Left colon (tissue), 2 donors: ENCODE measurements at places on chromosomes 5 and 9. TPM values are rescaled to one million over a fixed set of nuclear protein-coding genes. Genes with fewer than 3 reads are reported as not detected.

DNA sequence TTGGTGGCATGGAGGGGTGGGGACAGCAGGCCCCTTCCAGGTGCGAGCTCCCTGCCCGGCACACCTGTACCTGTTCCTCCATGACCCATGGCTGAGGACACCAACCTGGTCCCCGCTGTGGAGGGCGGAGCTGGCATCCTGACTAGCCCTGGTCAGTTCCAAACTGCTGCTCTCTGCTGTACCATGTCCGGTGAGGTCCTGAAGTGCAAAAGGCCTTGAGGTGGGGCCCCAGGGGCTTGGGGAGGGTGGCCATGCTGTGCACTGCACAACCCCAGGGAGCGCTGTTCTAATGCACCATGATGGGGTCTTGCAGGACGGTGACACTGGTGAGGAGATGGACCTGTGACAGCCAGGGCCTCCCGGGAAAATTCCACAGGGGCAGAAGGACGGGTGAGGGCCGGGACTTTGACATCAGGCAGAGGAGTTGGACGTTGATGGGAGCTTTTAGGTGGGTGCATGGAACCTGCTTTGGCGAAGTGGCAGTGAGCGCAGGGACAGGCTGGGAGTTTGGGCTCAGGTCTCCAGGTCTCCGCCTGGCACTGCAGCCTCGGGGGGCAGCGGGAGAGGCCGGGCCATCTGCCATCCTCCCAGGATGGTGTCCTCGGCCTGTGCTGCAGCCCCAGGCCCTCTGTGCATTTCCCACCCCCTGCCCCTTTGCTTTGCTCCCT is 38.9 kb downstream of the COL5A1 start:
- no peak for DNase-seq

- no peak for DNase-seq
These were observed 351.5 kb downstream of the MED10 start for GRCh38 chr5:6026766-6027406.

- no peak for DNase-seq
These were observed 250.9 kb upstream of the ZNF608 start for GRCh38 chr5:124997186-124997893.

GRCh38 chr9:16869131-16869881 is 1.2 kb downstream of the BNC2 start:
- DNase-seq = no peak

DNA sequence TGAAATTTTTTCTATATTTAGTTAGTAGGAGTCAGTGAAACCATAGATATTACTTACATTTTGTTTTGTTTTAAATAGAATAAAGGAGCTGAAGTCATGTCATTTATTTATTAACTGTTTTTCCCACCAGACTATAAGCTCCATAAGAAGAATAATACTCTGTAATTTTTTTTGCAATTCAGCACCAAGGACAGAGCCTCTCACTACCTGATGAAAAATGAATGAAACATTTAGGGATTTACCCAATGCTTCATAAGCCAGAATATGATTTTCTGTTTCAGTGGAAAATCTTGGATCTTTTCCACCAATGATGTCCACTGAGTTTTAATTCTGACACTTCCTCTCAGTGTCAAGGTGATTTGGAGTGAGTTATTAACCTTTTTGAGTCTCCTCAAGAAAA is 624.9 kb upstream of the GRAMD2B start:
- no peak for DNase-seq

DNA sequence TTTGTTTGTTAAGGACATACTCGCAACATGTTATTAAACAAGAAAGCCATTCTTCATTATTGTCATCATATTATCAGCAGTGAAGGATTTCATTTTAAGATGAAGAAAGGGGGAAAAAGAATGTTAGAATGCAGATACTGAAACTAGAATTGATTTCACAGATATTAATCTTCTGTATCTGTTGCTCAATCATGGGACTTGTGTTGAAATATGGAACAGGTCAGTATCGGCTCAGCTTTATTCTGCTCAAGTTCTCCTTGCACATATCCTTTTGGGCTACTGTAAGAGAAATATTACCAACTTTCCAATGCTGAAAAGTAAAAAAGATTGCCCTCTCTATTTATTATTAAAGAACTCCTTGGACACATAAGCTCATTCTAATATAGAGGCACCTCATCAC is 13.8 kb upstream of the ANXA1 start:
- no peak for DNase-seq

DNA sequence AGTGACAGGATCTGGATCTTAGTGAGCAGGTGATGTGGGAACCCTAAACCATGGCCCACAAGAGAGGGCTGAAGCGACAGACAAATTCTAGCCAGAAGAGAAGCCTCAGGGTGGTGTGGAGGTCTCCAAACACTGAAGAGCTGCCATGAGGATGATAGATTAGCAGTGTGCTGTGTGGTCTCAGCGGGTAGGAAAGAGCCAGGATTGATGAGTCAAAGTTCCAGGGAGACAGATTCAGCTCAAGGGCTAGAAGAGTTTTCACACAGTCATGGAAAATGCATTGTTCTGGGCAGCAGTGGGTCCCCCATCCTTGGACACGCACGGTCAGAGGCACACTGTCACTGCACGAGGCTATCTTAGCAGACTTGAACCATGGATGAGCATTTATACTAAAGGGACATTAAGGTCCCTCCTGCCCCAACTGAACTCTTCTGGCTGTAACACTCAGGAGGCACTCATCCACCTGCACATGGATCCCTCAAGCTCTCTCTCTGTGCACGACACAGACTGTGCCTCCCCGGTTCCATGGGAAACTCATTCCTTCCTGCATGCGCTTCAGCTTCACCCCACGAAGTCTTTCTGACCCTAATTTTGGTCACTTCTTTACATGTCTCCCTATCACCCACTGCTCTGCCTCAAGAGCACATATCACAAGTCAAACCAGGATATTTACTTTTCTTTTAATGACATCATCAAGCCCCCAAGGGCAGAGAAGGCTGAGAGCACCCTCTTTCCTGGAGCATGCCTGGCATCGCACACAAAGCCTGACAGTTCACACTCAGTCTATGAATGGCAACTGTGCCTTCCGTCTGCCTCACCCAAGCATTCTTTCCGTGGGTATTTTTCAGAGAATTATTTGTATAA is 84.8 kb downstream of the TLE1 start:
- DNase-seq = no peak

DNA sequence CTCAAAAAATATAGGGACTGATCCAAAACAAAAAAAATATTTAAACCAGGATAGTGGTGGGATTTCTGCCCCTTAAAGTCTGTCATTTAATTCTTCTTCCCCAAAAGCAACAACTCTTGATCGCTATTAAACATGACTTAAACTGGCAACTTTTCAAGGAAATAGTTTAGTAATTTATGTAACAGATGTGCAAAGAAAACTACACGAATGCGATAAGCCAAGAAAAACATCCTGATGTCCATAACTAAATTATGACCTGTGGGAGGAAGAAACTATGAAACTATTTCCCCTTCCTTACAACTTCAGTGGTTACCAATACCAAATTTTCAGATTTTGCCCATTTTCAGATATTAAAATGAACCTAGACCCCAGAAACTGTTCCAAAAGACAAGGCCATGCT is 31.5 kb downstream of the CLINT1 start:
- DNase-seq = no peak

DNA sequence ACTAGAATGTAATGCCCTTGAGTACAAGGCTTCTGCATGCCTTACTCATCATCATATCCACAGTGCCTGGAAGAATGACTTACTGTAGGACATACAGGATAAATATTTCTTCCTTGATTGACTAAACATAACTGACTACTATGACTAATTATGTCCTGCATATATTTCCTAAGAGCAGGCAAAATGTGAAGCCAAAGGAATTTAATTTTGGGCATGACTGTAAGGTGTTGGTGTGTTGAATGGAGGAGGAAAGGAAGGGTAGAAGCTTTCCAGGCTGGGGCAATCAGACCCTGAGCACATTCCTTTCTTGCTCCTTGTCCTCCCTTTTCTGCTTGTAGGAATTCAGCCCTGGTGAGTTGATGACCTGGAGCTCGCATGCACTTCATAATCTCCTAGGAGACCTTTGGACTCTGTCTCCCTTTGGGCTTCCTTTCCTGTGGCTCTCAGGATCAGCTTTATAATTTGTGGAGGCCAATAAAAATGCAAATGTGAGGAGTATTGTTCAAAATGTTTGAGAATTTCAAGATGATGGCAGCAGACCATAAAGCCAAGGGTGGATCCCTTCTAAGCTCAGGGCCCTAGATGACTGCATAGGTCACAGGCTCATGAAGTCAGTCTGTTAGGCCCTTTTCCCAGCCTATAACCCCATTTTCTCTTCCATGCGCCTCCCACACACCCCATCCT is 174.0 kb downstream of the HMHB1 start:
- peak; percentile 4 for DNase-seq

GRCh38 chr5:126354012-126354857 is 69.0 kb upstream of the GRAMD2B start:
- DNase-seq = no peak

GRCh38 chr5:14672484-14673394 is 8.2 kb downstream of the OTULIN start:
- DNase-seq = no peak

- no peak for DNase-seq
These were observed 80.0 kb upstream of the ASS1 start for GRCh38 chr9:130364619-130365322.

- DNase-seq = peak; percentile 10
These were observed 131.8 kb downstream of the ADAMTSL1 start for GRCh38 chr9:18605766-18606180.

GRCh38 chr9:135087489-135087792 is at the start of gene OLFM1:
OLFM1 (plus strand) TSS chr9:135087668; CDS start chr9:135087990, 322 bp downstream.
- peak; percentile 75 for DNase-seq

- DNase-seq = no peak
These were observed 134.7 kb downstream of the SLC1A3 start for GRCh38 chr5:36741128-36741527.

GRCh38 chr5:59487772-59488729 is 405.5 kb downstream of the PDE4D start:
- no peak for DNase-seq

DNA sequence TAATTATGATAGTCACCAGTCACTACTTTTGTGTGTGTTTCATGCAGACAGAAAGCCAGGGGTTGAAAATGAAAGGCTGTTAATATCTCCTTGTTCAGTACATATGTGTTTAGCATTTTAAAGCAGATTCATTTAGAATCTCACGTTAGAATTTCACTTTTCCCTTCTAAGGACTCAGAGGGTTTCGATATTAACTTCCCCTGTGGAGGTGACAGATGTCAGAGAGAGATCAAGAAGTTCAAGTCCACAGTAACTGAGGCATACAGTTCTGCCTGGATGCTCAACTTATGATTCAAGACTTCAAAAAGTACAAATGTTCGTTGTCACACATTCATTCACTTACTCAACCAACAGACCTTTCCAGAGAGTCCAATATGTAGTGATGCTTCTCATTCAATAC is 251.1 kb downstream of the EBF1 start:
- no peak for DNase-seq

- DNase-seq = no peak
These were observed 71.8 kb downstream of the KDM4C start for GRCh38 chr9:6829536-6829935.

- no peak for DNase-seq
These were observed 41.2 kb downstream of the FYB1 start for GRCh38 chr5:39178171-39178570.

DNA sequence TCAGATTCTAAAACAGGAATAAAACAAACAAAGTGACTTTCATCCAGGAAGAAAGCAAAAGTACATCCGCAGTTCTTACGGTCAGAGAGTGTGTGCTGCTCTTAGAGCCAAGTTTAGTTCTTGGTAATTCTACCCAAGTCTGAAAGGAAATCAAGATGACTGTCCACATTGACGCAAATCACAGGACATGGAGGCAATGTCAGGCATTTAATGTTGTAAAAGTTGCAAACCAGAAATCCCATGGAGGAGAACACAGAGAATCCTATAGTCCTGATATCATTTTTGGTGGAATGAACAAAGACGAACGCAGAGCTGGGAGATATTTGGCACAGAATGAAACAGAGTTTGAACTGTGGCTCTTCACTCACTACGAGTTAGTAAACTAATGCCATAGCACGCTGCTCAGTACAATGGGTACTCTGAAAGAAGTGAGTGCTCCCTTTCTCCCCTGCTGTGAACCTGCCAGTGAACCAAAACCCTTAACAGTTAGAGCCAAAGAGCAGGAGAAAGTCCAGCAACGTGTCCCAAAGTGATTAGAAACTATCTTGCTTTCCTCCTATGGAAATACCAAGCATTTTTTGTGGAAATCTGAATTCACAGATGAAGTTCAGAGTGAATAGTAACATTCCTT is 74.3 kb downstream of the MUSK start:
- DNase-seq = no peak

GRCh38 chr5:39413771-39414170 is 11.0 kb downstream of the DAB2 start:
- no peak for DNase-seq

DNA sequence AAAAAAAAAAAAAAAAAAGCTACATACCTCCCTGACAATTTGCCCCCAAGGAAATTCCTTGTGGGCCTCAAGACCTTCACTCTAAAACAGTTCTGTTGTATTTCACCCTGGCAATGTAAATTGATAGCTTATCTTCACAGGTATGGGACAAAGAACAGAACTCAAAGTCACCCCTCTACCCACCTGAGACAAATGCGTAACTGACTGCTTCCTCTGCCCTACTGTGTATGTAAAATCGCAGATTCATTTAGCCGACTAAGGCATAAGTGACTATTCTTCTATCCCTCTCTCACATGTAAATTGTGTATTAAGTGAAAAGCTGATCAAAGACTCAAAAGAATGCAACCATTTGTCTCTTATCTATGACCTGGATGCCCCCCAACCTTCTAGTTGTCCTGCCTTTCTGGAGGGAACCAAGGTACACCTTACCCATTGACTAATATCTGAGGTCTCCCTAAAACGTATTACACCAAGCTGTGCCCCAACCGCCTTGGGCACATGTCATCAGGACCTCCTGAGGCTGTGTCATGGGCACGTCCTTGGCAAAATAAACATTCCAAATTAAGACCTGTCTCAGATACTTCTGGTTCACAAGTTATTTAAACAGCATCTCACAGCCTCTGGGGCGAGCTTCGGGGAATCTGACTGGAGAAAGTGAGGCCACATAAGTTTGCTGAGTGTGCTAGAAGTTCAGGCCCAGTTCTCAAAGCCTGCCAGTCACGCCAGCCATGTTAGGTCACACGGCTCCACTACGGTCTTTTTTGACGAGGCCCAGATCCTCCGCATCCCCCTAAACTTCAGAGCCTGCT is 954 bp downstream of the TBCA start:
- no peak for DNase-seq

DNA sequence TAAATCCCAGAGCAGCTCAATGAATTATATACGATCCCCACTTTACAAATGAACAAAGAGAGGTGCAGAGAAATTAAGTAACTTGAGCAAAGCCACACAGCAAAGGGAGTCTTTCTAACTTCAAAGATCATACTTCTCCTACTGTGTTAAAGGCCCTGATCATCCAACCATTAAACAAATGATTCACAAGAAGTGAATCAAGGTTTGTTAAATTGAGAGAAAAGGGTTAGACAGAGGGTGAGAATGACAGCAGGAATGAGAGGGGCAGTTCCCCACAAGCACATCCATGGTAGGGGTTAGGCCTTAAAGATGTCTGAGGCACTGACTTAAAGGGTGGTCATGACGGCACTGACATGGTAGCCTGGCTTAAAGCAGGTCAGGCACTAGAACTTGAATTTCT is 10.7 kb downstream of the IDNK start:
- DNase-seq = no peak

GFM2 gene
- 22.1 TPM for total RNA-seq

GABBR2 gene
- not detected for total RNA-seq

ANKRD34B gene
- total RNA-seq = not detected

TAF11L11 gene
- total RNA-seq = not detected

PHYHD1 gene
- total RNA-seq = 7.1 TPM

ORM1 gene
- not detected for total RNA-seq

NUTM2G gene
- total RNA-seq = not detected

ARPC5L gene
- total RNA-seq = 51.6 TPM
